ENCODE measurements at places on chromosomes 7 and 10. TPM values are rescaled to one million over a fixed set of nuclear protein-coding genes. Genes with fewer than 3 reads are reported as not detected.

DNA sequence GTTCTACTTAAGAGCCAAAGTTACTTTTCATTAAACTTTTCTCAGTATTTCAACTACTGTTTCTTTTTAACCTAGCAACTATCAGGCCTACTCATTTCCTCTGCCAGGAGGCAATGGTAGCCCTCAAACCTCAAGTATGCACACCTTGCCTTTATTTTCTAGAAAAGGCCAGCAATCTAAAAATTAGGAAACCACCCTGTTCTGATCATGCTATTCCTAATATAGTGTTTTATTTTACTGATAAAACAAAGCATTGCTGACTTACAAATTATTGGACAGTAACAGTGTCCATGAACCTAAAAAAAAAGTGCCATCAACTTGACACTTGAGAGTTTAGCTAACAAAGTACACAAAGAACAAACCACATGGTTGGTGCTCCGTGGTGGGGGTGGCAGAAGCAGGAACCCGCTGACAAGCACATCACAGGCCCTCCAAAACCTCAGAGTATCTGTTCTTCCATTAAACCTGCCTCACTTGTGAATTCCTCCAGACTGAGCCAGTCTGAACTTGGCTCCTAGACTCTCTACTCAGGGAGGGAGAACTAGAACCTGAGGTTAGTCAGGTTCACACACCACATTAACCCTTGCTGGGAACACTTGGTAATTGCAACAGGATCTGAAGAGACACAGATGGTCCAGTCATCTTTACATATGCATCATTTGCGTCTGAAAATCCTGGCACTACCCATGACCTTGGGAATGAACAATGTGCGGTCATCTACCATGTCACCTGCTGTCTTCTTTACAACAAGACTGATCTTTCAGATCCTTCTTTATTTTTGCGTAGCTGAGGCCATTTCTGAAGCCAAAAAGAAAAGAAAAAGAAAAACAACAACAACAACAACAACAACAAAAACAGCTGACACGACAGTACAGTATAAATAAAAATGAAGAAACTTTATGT, 31.9 kb downstream of the PIP4K2A start:
- H3K27ac ChIP-seq = peak overlapping the region; percentile 19
- H3K4me3 ChIP-seq = no peak overlapping the region
- DNase-seq = peak; percentile 15
- H3K36me3 ChIP-seq = no peaks in the 10 kb centered on the region
- no peaks in the 10 kb centered on the region for H3K27me3 ChIP-seq

GRCh38 chr10:77602231-77602912, 35.2 kb downstream of the KCNMA1 start:
- H3K4me3 ChIP-seq = no peak overlapping the region
- DNase-seq = no peak
- H3K36me3 ChIP-seq = no peaks in the 10 kb centered on the region
- H3K27me3 ChIP-seq = no peaks in the 10 kb centered on the region
- H3K27ac ChIP-seq = no peak overlapping the region

DNA sequence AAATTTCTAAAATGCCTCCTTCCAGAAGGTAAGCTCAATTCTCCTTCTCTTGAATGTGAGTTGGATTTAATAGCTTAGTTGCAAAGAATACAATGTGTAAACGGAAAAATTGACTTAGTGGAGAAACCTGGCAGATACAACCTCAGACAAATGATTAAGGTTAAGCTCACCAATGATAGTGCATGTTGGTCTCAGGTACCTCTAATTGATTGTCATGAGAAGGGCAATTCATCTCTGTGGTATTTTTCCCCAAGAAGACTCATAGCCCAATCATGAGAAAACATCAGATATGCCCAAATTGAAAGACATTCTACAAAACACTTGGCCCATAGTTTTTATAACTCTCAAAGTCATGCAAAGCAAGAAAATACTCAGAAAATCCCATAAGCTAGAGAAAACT, 36.2 kb upstream of the TMEM106B start:
- no peaks in the 10 kb centered on the region for H3K27me3 ChIP-seq
- DNase-seq = no peak
- H3K27ac ChIP-seq = no peak overlapping the region
- H3K4me1 ChIP-seq = peaks cover 4% of the 10 kb centered on the region
- H3K4me3 ChIP-seq = no peak overlapping the region
- no peaks in the 10 kb centered on the region for H3K36me3 ChIP-seq

GRCh38 chr10:26199841-26200240, 16.7 kb upstream of the GAD2 start:
- H3K4me3 ChIP-seq = no peak overlapping the region
- H3K36me3 ChIP-seq = no peaks in the 10 kb centered on the region
- no peaks in the 10 kb centered on the region for H3K4me1 ChIP-seq
- H3K27me3 ChIP-seq = peaks cover 9% of the 10 kb centered on the region
- no peak overlapping the region for H3K27ac ChIP-seq
- DNase-seq = no peak

DNA sequence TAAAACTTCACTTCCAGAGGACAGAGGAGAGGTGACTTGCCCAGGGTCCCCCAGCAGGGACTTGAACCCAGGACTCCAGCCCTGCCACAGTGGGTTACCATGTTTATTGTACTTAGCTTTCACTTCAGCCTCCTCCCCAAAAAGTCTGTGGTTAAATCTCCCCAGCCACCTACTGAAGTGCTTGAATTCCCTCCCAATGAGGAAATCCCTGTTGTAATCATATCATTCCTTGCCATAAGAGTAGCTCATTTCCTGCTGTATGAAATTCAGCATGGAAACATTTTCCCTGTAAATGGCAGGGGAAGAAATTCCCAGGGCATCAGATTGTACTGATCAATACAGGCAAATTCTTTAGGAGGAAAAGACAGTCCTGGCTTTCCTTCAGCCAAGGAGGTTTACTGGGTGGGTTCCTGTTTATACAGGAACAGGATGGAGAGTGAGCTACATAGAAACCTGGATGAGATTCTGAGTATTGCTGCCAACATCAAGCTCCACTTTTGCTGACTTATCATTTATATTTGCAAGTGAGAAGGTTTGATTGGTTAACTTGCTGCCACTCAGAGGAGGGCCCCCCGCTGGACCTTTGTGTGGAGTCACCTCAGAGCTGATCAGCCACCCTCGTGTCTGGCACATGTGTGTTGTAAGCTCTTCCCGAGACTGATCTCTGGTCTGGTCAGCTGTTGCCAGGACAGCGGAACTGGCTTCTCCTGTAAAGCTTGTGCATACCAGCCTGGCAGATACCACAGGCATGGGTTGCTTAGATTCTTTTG, 16.4 kb upstream of the PDZD8 start:
- no peak overlapping the region for H3K27ac ChIP-seq
- H3K4me1 ChIP-seq = no peaks in the 10 kb centered on the region

- no peaks in the 10 kb centered on the region for H3K27me3 ChIP-seq
- DNase-seq = no peak
- no peak overlapping the region for H3K27ac ChIP-seq
Measured at GRCh38 chr7:134613623-134614347, 32.9 kb upstream of the BPGM start.

GRCh38 chr10:63919575-63920279, 398.5 kb downstream of the REEP3 start:
- H3K27ac ChIP-seq = no peak overlapping the region
- no peak for DNase-seq
- no peaks in the 10 kb centered on the region for H3K4me1 ChIP-seq
- no peaks in the 10 kb centered on the region for H3K36me3 ChIP-seq
- no peak overlapping the region for H3K4me3 ChIP-seq

- H3K4me1 ChIP-seq = no peaks in the 10 kb centered on the region
- H3K4me3 ChIP-seq = no peak overlapping the region
- no peak for DNase-seq
- no peak overlapping the region for H3K27ac ChIP-seq
- H3K36me3 ChIP-seq = no peaks in the 10 kb centered on the region
Measured at GRCh38 chr7:15737601-15738000, 51.1 kb upstream of the MEOX2 start.

DNA sequence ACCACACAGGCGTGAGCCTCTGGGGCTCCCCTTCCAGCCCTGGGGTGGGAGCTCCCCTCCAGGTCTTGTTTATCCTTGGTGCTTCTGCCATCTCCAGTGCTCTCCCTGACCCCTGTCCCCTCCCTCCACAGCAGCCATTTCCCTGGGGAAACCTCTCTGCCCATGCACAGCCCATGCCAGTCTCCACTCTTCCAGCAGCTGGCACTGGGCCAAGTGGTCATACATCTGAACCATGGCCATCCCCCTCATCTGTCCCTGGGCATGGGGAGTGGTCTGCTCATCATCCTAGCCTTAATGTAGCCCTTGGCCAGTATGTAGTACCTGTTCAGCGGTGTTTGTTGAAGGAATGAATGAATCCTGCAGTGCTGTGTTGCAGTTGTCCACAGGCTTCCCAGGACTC, 172.4 kb upstream of the ZNF32 start:
- no peak for DNase-seq
- no peaks in the 10 kb centered on the region for H3K36me3 ChIP-seq
- H3K27ac ChIP-seq = no peak overlapping the region
- no peak overlapping the region for H3K4me3 ChIP-seq
- no peaks in the 10 kb centered on the region for H3K4me1 ChIP-seq
- H3K27me3 ChIP-seq = peaks cover 14% of the 10 kb centered on the region

- no peaks in the 10 kb centered on the region for H3K27me3 ChIP-seq
- H3K36me3 ChIP-seq = no peaks in the 10 kb centered on the region
- peaks cover 53% of the 10 kb centered on the region for H3K4me1 ChIP-seq
- DNase-seq = no peak
- H3K4me3 ChIP-seq = no peak overlapping the region
Measured at GRCh38 chr10:44982496-44982895, 3.9 kb upstream of the DEPP1 start.

GRCh38 chr10:72173262-72173618, 42.6 kb upstream of the ANAPC16 start:
- H3K36me3 ChIP-seq = no peaks in the 10 kb centered on the region
- H3K27ac ChIP-seq = peak overlapping the region; percentile 74
- no peak for DNase-seq
- H3K27me3 ChIP-seq = no peaks in the 10 kb centered on the region

- no peak for DNase-seq
- H3K27ac ChIP-seq = no peak overlapping the region
- no peaks in the 10 kb centered on the region for H3K36me3 ChIP-seq
- H3K27me3 ChIP-seq = no peaks in the 10 kb centered on the region
Measured at GRCh38 chr10:119284679-119285096, 77.3 kb downstream of the GRK5 start.

DNA sequence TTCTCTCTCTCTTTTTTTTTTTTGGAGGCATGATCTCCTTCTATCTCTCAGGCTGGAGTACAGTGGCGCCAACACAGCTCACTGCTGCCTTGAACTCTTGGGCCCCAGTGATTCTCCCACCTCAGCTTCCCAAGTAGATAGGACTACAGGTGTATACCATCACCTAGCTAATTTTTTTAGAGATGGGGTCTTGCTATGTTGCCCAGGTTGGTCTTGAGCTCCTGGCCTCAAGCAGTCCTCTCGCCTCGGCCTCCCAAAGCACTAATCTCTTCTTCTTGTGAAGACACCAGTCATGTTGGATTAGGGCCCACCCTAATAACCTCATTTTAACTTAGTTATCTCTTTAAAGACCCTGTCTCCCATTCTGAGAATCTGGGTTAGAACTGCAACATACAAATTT, 45.6 kb downstream of the LRMDA start:
- H3K4me1 ChIP-seq = no peaks in the 10 kb centered on the region
- no peaks in the 10 kb centered on the region for H3K27me3 ChIP-seq
- no peaks in the 10 kb centered on the region for H3K36me3 ChIP-seq
- no peak overlapping the region for H3K27ac ChIP-seq

DNA sequence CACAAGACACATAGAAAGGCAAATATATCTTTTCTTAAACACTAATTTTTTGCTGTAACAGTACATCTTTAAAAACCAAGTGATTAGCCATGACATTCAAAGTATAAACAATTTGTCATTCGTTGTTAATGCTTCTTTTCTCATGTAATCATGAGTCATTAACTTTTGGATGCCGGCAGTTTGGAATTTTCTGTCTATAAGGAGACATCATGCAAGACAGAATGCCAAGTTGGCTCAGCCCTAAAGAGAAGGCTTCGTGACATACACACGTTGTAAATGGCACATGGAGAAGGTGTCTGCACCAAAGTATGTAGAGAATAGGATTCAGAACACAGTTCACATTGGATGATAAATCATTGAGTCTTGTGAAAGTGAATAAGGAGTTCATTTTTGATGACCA, 35.9 kb downstream of the CCDC3 start:
- no peaks in the 10 kb centered on the region for H3K27me3 ChIP-seq
- no peak overlapping the region for H3K27ac ChIP-seq
- H3K4me3 ChIP-seq = no peak overlapping the region

- H3K36me3 ChIP-seq = no peaks in the 10 kb centered on the region
- H3K27ac ChIP-seq = no peak overlapping the region
- H3K4me1 ChIP-seq = peaks cover 21% of the 10 kb centered on the region
- H3K27me3 ChIP-seq = no peaks in the 10 kb centered on the region
Measured at GRCh38 chr10:77541247-77541646, 96.4 kb downstream of the KCNMA1 start.

- no peak overlapping the region for H3K27ac ChIP-seq
- DNase-seq = no peak
- H3K4me3 ChIP-seq = no peak overlapping the region
- peaks cover 20% of the 10 kb centered on the region for H3K4me1 ChIP-seq
- peaks cover 6% of the 10 kb centered on the region for H3K36me3 ChIP-seq
Measured at GRCh38 chr10:119516381-119517234, 25.9 kb downstream of the RGS10 start.

DNA sequence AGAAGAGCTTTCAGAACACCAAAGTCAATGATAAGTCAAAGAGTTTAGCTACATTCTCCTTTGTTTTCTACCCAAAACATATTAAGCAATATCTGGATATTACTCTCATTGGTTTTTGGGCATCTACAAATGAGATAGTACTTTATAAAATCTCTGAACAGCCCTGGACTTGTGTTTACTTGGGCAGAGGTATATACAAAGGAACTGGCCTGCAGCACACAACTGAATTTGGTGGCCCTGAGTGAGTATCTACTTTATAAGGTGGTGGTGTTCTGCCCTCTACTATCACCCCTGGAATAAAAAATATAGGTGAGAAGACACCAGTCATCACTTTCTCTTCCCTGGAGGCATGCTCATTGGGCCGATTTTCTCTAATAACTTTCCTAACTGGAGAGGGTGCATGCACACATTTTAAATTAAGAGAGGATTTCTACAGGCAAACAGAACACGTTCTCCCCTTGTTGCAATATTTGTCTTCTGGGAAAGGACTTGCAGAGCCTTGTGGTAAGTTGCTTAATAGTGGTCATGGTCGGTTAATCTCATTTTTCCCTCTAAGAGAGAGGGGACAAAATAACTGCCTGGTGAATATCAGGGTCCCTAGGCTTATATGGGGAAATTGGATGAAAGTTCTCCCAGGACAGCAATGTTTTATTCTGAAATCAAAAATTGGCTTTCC, 41.1 kb downstream of the OTUD1 start:
- H3K27ac ChIP-seq = no peak overlapping the region
- H3K36me3 ChIP-seq = no peaks in the 10 kb centered on the region
- peaks cover 15% of the 10 kb centered on the region for H3K27me3 ChIP-seq
- no peak overlapping the region for H3K4me3 ChIP-seq
- DNase-seq = no peak

The CXCL12 gene
- 0.47 TPM for total RNA-seq

The CYP3A5 gene
- total RNA-seq = 1.5 TPM

The CALHM3 gene
- total RNA-seq = 0.49 TPM

The KLF14 gene
- 0.93 TPM for total RNA-seq

The DLG5 gene
- total RNA-seq = 44.8 TPM

The A1CF gene
- total RNA-seq = 0.30 TPM

The SPDYE9 gene
- total RNA-seq = not detected

The WDR91 gene
- 10.1 TPM for total RNA-seq

The CTNNA3 gene
- 0.32 TPM for total RNA-seq

The GIMAP5 gene
- total RNA-seq = 0.57 TPM

The CSGALNACT2 gene
- total RNA-seq = 9.9 TPM

The NPC1L1 gene
- total RNA-seq = 0.15 TPM
